ENCODE measurements at places on chromosomes 5 and 9.

DNA sequence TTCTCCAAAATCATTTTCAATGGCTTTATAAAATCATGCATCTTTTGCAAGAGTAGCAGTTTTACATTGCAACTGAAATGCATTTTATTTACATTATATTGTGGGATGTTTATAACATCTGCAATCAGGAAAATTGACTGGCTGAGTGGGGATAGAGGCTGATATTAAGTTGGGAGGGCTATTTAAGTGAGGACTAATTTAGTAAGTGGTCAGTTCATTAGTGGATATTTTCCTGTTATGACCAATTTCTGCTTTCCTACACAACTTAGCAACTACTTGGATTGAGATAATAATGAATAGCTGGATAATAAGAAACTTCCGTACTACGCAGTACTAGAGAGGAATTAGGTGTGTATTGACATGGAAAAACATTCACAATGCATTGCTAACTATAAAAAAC is 92.9 kb upstream of the SSBP2 start:
- H3K27ac ChIP-seq = no peak overlapping the region
- peaks cover 10% of the 10 kb centered on the region for H3K4me1 ChIP-seq
- no peak overlapping the region for H3K4me3 ChIP-seq

DNA sequence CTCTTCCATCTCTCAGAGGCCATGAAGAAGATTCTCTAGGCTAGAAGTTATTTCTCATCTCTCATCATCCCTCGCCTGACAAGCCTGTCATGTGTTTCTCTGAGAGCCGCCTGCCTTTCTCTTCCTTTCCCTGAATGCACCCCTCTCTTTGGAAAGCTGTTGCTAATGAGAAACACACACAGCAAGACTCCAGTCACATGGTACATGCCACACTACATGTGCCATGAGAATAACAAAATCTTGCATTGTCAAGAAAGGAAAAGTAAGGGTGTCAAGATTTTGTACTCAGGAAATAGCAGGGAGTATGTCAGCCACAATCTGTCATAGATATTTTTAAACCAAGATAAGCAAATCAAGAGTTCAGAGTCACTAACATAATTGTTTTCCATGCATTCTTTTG is 8.9 kb downstream of the AGXT2 start:
- H3K4me3 ChIP-seq = no peak overlapping the region
- H3K4me1 ChIP-seq = no peaks in the 10 kb centered on the region
- DNase-seq = no peak
- no peaks in the 10 kb centered on the region for H3K27me3 ChIP-seq

GRCh38 chr5:39209924-39210323 is 9.4 kb downstream of the FYB1 start:
- H3K27me3 ChIP-seq = no peaks in the 10 kb centered on the region
- H3K4me1 ChIP-seq = no peaks in the 10 kb centered on the region
- no peaks in the 10 kb centered on the region for H3K36me3 ChIP-seq
- no peak for DNase-seq

GRCh38 chr5:151600069-151600665 is 9.0 kb upstream of the FAT2 start:
- H3K27ac ChIP-seq = no peak overlapping the region
- no peaks in the 10 kb centered on the region for H3K36me3 ChIP-seq
- no peak overlapping the region for H3K4me3 ChIP-seq
- no peaks in the 10 kb centered on the region for H3K4me1 ChIP-seq
- DNase-seq = no peak

- H3K27ac ChIP-seq = no peak overlapping the region
- no peaks in the 10 kb centered on the region for H3K27me3 ChIP-seq
- no peak overlapping the region for H3K4me3 ChIP-seq
- H3K36me3 ChIP-seq = no peaks in the 10 kb centered on the region
- no peak for DNase-seq
- peaks cover 6% of the 10 kb centered on the region for H3K4me1 ChIP-seq
These were observed 93.2 kb downstream of the MYO10 start for GRCh38 chr5:16842896-16843295.
